ENCODE measurements at places on chromosomes 3 and 15.

DNA sequence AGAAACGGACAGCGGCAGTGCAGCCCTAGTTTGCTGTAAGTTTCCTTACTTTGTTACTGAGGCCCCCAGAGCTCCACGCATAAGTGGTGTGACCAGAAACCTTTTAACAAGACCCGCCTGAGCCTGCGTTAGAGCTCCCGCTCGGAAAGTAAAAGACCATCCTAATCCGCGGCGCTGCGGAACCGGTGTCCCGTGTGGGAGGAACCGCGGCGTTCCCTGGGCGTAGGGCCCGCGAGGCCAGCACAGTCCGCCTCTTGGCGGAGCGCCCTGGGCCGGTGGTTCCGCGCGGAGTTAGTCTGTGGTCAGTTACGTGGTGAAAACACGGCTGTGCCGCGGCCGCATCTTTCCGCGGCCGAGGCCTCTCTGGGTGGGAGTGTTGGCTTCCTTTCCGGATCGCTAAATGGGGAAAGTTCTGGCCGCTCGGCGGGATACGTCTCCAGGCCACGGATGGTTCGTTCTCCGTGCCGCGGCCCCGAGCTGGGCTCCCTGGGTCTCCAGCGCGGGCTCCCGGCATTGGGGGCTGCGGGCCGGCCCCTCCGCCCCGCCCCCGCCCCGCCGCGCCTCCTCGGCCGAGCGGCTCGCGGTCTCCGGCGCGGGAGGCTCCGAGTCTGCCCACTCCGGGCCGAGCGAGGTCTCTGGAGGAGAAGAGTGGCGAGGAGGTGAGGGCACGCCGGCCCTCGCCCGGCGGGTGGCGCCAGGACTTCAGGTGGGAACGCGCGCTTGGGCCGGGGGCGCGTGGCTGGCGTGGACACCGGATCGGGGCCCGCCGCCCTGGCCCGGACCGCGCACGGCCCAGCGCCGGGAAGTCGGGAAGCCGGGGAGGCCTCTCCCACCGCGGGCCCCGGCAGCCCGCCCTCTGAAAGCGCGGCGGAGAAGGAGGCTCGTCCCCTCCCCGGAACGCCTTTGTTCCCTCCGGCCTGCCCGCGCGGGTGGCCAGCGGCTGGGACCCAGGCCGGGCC, 754 bp downstream of the B3GNT5 start:
- DNase-seq: peak; percentile 39

DNA sequence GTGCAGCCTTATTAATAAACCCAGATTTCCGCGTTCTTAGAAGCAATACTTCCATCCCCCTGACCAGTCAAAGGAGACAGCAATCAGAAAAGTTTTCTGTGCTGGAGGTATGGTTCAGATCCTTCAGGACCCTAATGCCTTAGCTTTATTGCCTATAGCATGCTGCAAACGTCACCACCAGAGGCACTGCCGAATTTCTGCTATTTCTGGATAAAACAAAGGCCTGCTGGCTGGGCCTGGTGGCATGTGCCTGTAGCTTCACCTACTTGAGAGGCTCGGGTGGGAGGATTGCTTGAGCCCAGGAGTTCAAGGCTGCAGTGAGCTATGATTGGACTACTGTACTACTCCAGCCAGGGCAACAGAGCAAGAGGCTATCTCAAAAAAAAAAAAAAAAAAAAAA, 407.2 kb downstream of the FOXP1 start:
- DNase-seq: no peak

GRCh38 chr15:84947947-84948830, 33.5 kb upstream of the PDE8A start:
- DNase-seq: no peak

DNA sequence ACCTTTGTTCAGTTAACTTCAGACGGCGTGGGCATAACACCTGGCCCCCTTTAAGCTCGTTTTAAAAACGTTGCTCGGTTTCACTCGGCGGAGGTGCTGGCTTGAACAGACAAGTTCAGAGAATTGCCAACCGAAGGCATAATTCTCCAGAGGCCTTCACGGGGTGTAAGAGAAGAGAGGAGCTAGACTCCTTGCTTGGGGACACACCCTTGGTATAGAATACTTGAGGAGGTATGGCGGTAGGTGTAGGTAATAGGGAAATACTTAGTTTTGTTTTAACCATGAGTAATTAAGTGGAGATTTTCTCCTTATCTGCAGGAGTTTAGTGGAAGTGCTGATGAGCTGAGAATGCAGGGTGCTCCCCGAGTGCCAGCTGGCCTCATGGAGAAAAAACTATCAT, 921 bp downstream of the FBXL2 start:
- DNase-seq: no peak

DNA sequence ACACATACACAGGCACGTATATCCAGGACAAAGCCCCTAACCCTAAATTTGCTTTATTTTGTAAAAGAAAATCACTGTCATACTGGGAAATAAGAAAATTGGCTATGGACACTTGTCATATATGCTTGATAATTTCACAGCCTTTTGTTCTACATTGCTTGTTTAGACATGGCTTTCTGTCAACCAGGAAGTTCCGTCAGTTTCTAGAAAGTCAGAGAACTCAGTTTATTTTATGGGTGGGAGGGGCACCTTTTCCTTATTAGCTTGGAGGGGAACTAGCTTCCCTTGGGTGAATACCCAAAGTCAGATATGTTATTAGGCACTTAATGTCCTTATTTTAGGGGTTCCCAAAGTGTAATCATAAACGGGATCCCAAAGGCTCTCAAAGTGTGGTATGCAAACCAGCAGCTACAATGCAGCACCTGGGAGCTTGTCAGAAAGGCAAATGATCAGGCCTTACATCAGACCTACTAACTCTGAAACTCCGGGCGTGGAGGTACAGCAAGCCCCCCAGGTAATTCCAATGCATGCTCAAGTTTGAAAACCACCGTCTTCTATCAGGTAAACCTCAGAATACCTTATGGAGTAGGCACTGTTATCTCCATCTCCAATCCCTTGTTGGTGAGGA, 50.1 kb downstream of the CADPS start:
- no peak for DNase-seq

DNA sequence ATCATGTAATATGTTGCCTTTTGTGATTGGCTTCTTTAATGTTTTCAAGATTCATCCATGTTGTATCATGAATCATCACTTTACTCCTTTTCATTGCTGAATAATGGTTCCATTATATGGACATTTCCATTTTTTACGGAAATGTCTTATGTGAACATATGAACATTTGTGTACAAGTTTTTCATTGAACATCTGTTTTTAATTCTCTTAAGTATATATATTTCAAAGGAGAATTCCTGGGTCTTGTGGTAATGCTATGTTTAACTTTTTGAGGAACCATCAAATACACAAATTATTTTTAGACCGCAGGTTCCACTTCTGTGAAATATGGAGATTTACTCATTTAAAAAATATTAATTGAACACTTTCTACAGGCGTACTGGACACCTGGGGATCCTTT, 85.7 kb downstream of the ARIH1 start:
- DNase-seq: no peak

DNA sequence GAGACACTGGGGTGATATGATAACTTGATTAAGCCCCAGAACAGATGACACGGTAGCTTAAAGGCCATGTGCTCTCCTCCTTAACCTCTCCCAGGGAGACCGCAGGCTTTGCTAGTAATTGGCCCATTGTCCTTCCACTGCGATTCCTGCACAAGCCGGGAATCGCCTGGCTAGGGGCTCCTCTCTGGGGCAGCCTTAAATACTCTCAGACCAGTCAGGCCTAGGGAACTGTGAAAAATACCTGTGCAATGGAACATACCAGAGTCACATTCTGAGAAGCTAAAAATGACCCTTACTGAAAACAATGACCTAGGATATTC, 56.3 kb downstream of the CPN2 start:
- DNase-seq: no peak

All from stimulated activated CD4-positive, alpha-beta T cell treated with anti-CD3 and anti-CD28 coated beads, Interleukin-4, amount 100 ng/mL, for 1 hour (primary cell).